ENCODE measurements at places on chromosomes 12 and 14. TPM values are rescaled to one million over a fixed set of nuclear protein-coding genes. Genes with fewer than 3 reads are reported as not detected.

TBC1D30 gene
- total RNA-seq: 7.4 TPM

IGFBP6 gene
- total RNA-seq: 58.5 TPM

ZBTB42 gene
- total RNA-seq: 5.5 TPM

MSI1 gene
- total RNA-seq: 0.40 TPM

NOS1 gene
- 0.03 TPM for total RNA-seq

Data from HT1080 (cell line).